Retina (tissue), 1 donor: ENCODE measurements at places on chromosomes 7 and 10.

DNA sequence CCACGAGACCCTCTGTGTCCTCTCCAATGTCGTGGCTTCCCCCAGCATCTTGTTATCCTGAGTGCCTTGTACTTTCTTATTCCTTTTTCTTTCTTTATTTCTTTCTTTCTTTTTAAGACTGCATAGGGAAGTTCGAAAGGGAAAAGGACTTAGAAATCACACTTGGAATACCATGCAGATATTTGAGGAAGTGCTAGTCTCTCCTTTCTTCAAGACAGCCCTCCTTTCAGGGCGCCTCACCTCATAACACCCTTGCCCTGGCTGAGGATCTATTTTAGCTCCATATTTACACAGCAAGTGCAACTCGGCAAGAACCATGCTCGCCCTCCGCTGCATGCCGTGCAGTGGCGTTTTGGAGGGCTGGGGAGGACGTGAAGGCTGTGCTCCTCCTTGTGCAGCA, 232.3 kb upstream of the GLI3 start:
- no peak for DNase-seq

DNA sequence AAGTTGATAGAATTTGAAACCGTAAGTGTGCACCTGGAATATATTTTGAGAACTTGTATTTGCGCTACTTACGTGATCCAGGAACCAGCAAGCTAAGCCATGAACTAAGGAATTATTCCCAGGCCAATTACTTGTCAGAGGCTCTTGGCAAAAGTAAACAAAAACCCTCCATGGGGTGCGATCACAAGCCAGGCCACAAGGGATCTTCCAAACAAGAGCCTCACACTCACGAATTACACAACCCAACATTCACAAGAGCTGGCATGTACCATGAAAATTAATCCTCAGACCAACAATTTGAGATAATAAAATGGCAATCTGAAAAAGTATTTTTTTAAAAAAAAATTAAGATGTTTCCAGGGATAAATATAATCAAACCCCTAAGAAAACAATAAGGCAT, 467.0 kb upstream of the AKR1E2 start:
- no peak for DNase-seq

- peak; percentile 19 for DNase-seq
Measured at GRCh38 chr7:112798274-112799159, 8.3 kb upstream of the TMEM168 start.

DNA sequence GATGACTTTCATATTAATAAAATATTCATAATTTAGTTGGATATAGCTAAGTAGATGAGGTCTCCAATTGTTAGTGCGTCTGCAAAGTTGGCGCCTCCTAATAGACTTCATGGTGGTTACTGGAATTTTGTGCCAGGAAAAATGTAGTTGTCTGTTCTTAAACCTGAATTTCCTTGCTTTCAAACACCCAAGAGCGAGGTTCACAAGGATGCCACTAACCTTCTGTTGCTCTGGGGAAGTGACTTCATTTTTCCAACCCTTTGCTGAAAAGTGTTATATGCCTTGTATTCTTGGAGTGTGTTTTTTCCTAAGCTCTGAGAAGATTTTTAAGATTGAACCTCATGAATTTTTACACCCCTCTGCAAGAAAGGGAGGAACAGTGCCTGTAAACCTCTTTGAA, 98.9 kb upstream of the GLCCI1 start:
- no peak for DNase-seq

DNA sequence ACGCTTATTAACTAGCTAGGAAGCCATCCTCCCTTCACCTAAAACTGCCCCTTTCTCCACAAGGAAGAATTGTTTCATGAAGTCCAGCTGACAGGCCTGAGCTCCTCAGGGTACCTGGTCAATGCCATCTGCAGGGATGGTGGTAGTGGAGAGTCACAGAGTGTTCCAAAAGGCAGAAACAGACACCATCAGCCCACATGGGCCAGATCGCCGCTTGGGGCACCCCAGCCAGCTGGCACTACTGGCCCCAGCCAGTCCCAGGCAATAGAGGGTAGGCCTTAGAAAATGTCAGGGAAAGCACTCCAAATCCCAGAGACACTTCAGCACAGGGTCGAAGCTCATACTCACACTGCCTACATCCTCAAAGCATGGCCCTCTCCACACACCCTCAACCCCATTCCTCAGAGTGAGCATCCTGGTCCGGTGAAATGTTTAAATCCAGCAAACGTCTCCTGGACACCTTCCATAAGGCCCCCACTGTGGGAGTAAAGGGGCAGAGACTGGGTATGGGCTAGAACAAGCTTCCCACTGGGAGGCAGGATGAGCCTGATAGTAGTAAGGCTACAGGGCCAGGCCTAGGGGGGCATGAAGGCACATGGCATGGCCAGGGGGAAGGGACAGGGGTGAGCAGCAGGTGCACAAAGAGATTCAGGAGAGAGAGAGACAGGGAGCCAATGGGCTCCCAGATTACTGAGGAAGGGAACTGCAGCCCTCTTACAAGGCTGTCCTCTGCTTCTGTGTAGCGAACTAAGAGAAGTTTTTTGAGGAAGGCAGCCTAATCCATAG, 1.9 kb downstream of the LRRC20 start:
- DNase-seq, result no peak

DNA sequence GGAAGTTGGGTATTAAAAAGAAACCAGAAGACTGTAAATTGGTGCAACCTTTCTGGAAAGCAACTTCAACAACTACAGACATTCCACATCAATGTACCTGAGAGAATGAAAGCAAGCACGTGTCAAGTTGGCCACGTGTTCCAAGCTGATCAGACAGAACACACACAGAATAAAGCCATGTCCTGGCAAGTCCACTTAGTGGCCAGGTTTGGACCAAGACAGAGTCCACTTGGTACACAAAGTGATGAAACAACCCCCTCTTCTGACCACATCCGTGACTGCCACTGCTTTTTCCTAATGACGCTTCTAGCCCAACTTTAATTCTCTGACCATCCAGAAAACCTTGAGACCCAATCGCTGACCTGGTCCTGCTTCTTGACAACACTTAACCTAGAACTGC, 109.4 kb downstream of the ABLIM1 start:
- DNase-seq, result peak; percentile 34

- no peak for DNase-seq
Measured at GRCh38 chr10:8316284-8316683, 261.8 kb downstream of the GATA3 start.

DNA sequence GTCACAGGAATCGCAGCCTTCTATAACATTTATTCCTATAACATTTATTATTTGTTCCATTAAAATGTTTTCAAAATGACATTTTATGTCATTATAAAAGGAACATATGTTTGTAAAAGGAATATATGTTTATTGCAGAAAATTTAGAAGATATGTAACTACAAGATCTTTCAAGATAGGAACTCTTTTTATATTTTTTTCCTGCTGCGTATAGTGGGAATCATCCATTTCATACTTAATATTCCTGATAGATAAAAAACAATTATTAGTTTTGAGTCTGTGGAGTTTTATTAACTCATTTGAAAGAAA, 55.6 kb downstream of the CCNY start:
- no peak for DNase-seq

- DNase-seq, result no peak
Measured at GRCh38 chr10:11035301-11035991, 17.8 kb downstream of the CELF2 start.

GRCh38 chr7:157590526-157590925, 253.7 kb downstream of the DNAJB6 start:
- no peak for DNase-seq

GRCh38 chr7:70752794-70753241, 379.1 kb upstream of the GALNT17 start:
- no peak for DNase-seq

GRCh38 chr10:14554491-14555205, 220.0 kb downstream of the FAM107B start:
- no peak for DNase-seq

DNA sequence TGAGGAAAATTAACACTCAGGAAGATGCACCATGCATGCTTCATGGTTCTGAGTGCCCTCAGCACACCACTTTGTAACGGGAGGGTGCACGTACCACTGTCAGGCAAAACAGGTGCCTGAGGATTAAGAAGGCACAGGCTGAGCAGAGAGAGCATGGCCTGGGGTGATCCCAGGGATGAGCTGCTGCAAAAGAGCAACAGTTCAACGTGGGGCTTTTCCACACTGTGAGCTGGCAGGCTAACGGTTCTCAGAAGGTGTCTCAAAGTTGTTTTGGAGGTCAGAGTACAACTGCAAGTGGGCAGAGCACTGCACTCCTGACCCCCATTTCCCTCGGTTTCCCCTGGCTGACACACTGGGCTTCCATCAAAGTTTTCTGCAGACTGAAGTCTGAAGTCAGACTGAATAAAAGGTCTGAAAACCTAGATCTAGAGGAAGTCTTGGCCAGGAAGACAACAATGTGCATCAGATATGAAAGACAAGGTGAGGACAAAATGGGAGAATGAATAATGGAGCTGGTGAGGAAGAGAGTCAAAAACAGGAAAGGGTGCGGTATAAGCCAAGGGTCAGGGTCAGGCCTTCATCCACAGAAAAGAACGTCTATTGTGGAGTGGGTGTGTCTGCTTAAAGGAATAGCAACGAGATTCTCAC, 20.5 kb downstream of the ZNF438 start:
- no peak for DNase-seq

DNA sequence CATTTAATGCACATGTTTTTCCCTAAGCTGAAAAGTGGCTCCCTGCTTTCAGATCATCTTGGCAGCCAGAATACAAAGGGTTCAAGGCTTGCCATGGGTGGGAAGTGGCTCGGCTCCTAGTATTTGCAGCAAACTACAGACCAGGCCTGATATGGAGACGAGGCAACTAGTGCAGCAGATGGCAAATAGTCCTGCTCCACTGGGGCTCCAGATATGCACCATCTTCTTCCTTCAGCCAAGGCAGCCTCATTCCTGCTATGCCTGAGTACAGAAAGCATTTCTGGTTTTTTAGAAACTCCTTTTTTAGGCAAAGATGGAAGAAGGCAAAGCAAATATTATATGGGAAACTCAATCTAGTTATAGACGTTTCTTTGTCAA, 23.9 kb downstream of the LRRC4 start:
- no peak for DNase-seq

DNA sequence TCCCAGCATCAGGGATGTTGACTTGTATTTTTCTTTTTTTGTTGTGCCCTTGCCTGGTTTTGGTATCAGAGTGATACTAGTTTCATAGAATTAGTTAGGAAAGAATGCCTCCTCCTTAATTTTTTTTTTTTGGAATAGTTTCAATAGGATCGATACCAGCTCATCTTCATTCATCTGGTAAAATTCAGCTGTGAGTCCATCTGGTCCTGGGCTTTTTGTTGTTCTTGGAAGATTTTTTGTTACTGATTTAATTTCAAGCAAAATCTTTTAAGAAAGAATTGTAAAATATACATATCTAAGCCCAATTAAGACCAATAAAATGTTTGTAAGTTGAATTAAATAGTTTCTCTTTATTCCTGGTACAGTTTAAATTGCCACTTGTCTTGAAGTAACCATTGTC, 1159.5 kb downstream of the CNTNAP2 start:
- no peak for DNase-seq

- peak; percentile 84 for DNase-seq
Measured at GRCh38 chr10:123150986-123151736, 3.0 kb upstream of the BUB3 start.

DNA sequence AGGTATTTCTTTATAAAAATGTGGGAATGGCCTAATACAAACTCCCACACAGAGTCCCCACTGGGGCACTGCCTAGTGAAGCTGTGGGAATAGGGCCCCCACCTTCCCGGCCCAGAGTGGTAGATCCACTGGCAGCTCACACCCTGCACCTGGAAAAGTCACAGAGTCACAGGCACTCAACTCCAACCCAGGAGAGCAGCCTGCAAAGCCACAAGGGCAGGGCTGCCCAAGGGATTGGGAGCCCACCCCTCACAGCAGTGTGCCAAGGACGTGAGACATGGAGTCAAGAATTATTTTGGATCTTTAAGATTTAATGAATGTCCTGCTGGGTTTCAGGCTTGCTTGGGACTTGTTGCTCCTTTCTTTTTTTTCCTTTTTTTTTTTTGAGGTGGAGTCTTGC, 5.3 kb upstream of the DNAJC12 start:
- no peak for DNase-seq

GRCh38 chr7:157576415-157576814, 239.6 kb downstream of the DNAJB6 start:
- DNase-seq, result no peak

GRCh38 chr7:10618953-10619352, 354.7 kb upstream of the PHF14 start:
- DNase-seq, result no peak

DNA sequence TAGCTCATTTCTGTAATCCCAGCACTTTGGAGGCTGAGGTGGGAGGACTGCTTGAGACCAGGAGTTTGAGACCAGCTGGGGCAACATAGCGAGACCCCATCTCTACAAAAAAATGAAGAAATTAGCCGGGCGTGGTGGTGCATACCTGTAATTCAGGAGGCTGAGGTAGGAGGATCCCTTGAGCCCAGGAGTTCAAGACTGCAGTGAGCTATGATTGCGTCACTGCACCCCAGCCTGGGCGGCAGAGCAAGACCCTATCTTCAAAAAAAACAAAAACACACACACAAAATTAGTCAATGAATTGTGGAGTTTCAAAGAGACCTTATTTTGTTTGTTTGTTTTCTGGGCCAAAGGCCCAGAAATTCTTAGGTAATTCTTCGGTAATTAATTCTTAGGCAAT, 110.0 kb downstream of the CUX1 start:
- DNase-seq, result no peak

GRCh38 chr10:115933098-115933497, 339.9 kb downstream of the GFRA1 start:
- no peak for DNase-seq

- DNase-seq, result no peak
Measured at GRCh38 chr10:23643111-23643780, 204.4 kb downstream of the OTUD1 start.

DNA sequence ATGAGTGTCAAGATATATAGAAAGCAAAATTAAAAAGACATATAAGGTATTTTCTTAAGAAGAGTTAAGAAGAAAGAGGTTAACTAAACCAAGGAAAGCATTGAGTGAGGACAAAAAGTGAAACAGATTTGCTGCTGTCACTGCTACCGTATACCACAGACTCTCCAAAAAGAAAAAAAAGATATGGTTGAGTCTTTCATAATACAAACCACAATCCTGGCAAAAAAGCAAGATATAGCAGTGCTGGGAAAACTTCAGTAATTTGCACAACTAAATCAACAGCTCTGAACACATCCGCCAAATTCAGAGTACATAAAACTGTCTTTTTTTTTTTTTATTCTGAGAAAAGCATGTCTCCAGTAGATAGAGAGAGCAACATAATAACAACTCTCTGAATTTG, 114.7 kb downstream of the ETV1 start:
- DNase-seq, result no peak

DNA sequence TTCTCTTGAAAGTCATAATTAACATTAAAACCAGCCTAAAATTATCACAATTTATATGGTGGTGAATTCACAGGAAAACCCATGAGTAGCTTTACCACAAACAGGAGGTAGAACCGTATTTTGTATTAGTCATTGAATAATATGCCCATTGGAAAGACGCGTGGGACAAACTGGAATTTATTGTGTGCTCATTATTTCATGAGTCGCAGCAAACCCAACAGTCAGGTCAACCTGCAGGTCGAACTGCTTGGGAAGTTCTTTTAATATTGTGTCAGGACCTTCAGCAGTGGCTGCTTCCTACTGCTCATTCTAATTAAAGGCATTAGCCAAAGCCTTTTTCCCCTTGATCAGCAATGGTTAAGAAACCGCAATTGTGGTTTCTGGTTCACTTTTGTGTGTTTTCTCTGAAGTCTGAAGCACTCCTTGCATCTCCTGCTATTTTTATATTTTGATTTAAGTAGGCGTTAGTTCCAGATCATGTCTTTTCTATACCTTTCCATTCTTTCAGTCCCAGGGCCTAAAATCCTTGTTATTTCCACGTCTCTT, 100.1 kb downstream of the RAB11FIP2 start:
- DNase-seq, result no peak

GRCh38 chr10:95447685-95448084, 113.5 kb downstream of the SORBS1 start:
- no peak for DNase-seq
